ENCODE measurements at places on chromosomes 3 and 15.

DNA sequence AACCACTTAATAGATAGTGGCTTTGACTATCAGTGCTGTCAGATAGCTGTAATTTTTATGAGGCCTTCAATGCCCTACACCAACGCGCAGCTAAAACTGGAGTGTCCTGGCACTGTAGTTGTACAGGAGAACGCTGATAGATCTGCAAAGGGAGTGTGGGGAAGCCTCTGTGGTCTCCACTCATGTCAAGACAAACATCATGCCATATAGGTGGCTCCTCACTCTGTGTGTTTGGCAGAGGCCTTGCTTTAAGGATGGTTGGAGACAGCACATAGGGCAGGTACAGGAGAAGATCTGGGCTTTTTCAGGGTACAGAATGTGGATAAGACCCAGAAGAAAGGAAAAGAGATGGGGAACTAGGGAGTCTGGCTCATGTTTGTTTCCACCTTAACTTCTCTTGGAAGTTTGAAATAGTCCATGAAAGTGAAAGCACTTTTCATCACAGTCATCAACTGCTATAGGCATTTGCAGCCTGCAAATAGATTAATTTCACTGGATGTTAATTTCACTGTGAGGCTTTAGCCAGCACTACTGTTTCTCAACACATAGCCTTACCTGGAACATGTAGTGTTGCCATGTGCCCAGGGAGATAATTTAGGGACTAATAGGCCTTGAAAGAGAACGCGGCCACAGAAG lies 425.8 kb upstream of the TBL1XR1 start:
- no peak for DNase-seq

DNA sequence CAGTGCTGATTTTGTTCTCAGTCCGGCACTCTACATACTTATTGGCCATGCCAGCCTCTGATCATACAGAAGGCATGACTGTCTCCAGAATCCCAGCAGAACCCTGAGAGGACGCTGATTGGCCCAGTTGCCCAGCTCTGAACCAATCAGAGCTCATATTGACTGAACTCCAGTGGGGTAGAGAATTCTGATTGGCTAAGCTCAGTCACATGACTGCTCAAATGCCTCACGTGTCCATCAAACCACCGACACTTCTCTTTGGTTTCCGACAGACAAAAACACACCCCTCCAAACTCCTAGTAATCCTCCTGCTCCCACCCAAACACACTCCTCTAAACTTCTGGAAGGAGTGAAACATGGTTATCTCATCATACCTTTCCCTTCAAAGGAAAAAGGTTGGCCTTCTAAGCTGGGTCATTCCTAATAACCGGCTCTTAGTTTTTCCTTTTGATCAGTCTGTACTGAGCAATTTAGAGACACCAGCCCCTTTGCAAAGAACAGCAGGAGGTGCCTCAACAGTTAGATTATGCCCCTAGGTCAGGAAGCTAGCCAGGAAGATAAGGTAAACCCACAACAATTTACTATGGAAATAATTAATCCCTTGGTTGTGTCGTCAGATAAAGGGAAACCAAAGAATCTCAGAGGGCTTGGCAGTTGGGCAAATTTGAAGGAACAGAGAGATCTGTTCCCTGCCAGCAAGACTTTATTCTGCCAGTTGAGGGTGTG lies 187.8 kb downstream of the TLE3 start:
- DNase-seq, result no peak

GRCh38 chr3:174498638-174499037 lies 360.5 kb upstream of the NAALADL2 start:
- no peak for DNase-seq

DNA sequence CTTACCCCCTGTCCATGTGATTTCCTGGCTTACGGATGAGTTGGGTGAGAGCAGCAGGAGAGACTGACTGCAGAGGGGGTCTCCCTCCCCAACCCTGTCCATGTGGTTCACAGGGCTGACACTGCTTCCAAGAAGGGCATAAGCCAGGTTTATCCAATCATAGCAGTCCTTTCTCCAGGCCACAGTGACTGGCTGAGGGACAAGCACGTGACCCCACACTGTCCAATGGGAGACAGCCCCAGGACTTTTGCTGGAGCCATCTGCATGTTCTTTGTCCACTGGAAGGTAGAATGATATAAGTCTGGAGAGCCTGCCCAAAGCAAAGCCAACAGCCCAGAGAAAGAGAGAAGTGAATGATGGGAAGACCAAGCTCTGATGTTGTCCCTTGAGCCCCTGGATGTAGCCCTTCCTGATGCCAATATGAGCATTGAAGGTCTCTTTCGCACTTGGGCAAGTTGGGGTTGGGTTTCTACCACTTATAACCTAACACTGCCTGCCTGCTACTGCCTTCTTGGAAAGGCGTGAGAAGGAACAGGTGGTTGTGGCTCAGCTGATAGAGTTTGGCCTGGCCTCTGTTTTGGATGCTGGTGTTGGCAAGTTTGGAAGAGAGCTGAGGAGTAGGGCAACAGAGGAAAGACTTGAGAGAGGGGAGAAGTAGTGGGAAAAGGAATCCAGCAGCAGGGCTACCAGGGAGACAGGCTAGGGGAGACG lies 41.3 kb upstream of the GRIP2 start:
- DNase-seq, result no peak

- DNase-seq, result no peak
Measured at GRCh38 chr3:116280130-116280740, 165.1 kb downstream of the LSAMP start.

DNA sequence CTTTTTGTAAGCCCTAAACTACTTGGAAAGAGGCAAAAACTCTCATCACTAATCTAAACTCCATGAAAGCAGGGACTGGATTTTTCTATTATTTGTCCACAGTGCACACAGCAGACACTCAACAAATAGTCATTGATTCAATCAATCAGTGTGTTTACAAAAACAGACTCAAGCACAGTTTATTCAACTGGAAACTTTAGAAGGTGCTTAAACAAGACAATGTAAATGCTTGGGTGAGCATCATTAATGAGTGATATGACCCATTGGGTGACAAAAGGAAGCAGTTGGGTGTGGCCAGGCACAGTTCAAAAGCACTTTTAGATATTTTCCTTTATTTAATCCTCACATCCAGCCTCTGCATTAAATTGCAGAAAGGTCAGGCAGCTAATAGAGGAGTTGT lies 32.0 kb upstream of the PPP4R2 start:
- DNase-seq, result no peak

DNA sequence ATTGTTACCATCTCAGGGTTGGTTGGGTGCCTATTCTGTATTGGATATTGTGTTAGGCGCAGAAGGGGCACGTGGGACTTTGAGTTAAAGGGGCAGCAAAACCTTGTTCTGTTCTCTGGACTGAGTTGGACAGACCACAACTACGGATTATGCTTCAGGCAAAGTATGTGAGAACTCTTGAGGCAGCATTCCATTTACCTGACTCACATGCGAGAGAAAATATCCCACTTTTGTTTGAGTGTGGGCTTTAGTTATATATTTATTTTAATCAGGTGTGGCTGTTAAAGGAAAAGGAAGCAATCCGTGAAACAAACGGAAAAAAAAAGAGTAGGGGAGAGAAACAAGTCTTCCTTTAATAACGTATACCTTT lies 627 bp upstream of the PLS1 start:
- DNase-seq, result no peak

- DNase-seq, result no peak
Measured at GRCh38 chr3:46383951-46384330, 13.2 kb downstream of the CCR5 start.

DNA sequence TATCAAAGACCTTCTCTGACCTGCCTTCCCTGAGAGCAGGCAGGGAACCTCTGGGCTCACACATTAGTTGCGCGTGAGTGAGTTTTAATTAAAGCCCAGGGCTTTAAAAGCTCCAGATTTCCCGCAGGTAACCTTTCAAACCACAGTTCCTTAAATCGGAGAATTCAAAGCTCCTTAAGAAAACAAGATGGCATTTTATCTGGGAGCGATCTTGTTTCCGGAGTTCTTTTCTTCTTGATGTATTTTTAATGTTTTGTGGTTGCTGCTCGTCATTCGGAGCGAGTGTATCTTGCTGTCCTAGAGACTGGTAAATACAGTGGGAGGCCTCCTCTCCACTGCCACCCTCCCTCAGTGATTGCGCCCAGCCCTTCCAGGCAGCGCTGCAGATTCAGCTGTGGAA lies 284.3 kb downstream of the CLSTN2 start:
- no peak for DNase-seq

- no peak for DNase-seq
Measured at GRCh38 chr3:49523756-49524747, 30.2 kb upstream of the BSN start.

DNA sequence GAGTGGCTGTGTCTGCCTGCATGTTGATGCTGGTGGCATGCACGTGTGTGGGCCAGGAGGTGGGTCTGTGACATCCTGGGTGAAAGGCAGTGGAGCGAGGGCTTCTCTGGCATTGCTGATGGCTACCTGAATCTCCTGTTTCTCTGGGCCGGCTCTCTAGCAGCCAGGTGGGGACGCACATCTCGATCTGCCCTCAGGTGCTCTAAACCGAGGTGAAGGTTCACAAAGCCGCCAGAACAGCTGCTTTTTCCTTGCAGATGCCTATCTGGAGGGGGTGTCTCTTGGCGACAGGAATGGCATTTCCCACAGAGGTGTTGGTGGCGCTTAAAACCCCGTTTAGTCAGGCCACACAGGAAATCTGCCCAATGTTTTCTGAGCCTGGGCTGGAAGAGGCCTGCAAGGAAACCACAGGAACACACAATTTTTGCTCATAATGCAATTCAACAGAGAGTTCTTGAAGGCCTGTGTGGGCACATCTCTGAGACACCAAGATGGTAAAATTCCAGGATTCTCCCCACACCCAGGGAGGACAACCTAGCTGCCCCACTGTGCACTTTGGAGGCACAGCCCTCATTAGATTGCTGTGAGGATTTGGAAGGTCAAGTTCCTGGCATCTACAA lies 11.9 kb downstream of the TMEM158 start:
- no peak for DNase-seq

GRCh38 chr3:42545284-42545900 lies 36.4 kb downstream of the SEC22C start:
- no peak for DNase-seq

DNA sequence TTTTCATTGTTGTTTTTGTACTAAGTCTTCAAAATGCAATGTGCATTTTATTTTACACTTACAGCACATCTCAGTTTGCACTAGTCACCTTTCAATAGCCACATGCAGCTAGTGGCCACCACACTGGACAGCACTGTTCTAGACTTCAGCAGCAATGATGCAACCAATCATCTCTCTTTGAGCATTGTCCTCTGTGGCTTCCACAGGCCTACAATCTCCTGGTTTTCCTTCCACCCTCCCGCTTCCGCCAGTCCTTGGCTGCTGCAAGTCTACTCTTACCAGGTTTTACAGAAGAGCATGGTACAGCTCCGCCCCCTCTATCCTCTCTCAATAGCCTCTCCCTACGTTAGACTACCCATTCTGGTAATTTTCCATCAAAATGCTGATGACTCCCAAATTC lies 25.1 kb upstream of the FSIP1 start:
- DNase-seq, result no peak

- DNase-seq, result peak; percentile 76
Measured at GRCh38 chr3:52056521-52056967, at the start of gene DUSP7. Gene DUSP7, minus strand, starts transcription at chr3:52056571. Its CDS starts 205 bp downstream, at chr3:52056366.

Data from uterus (tissue), 4 donors.